ENCODE measurements at places on chromosomes 1 and 21.
A peak's percentile ranks its signal among the peaks of the same experiment; 100 is the strongest.

DNA sequence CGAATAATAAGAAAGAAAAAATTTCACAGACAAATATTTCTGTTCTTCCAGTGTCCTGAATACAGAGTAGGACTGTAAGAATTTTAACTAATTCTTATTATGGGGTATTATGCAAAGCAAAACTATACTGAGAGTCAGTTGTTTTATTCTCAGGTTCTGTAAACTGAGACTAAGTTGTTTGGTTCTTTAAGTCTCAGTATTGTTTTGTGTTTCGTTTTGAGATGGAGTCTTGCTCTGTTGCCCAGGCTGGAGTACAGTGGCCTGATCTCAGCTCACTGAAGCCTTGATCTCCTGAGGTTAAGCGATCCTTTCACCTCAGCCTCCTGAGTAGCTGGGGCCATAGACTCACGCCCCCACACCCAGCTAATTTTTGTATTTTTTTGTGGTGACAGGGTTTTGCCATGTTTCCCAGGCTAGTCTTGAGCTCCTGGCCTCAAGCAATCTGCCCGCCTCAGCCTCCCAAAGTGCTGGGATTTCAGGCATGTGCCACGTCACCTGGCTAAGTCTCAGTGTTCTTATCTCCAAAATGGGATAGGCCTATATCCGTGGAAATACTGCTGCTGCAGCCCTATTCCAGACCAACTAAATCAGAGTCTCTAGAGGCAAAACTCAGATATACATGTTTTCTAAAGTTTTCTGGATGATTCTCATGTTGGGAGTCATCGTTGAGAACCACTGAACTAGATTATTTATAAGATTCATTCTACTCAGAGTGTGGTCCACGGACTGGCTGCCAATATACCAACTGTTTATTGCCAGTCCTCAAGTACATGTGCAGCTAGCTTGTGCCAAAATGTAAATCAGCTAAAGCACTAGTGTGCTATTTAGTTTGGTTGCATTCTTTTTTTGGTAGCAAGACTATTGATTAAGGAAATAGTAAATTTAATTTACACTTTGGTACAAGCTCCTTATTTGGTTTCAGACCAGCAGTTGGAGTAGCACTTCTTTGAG is 116.6 kb downstream of the HS2ST1 start:
- DNase-seq = no peak

DNA sequence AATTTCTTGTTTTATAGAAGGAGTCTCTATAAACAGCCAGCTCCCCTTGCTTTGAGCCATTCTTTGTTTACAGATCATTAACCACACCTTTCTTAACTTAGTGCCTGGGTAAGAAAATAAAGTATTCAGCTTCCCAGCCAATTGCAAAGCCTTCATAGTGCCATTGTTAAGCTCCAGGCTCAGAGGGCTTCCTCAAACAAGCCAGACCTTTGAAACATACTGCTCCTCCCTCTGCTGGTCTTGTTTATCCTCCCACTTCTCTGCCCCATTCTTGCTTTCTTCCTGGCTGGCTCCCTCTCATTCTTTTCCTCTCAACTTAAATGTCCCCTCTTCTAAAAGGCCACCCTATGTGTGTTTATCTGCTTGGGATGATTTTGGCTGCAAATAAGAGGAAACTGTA is 319.4 kb upstream of the ST6GALNAC5 start:
- no peak for DNase-seq

DNA sequence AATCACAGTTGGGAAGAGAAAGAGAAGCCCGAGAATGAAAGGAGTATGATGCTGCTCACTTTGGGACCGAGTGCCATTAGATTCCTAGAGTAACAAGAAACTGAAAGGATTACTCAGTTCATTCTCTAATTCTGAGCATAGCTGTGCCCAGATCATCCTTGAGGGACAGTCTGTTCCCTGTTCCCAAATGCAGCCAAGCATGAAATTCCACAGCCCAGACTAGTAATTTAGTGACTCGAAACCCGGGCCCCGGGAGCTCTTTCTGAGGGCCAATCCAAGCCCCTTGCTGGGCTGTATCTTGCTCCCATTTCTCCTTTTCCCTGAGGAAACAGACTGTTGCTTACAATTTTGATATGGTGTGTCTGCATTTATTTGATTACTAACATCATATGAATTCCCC is 30.0 kb upstream of the ETS2 start:
- DNase-seq = no peak

GRCh38 chr1:33007190-33008050 is 29.3 kb downstream of the AK2 start:
- DNase-seq = peak; percentile 28

- no peak for DNase-seq
Measured at GRCh38 chr1:211912844-211913432, 82.4 kb upstream of the LPGAT1 start.

- DNase-seq = no peak
Measured at GRCh38 chr1:6899621-6900020, 114.4 kb downstream of the CAMTA1 start.

All from activated naive CD4-positive, alpha-beta T cell treated with anti-CD3 and anti-CD28 coated beads for 36 hours (primary cell).